ENCODE measurements at places on chromosomes 5 and 9. TPM values are rescaled to one million over a fixed set of nuclear protein-coding genes. Genes with fewer than 3 reads are reported as not detected.

GRCh38 chr9:93580654-93581380 lies 4.4 kb downstream of the PHF2 start:
- peaks cover 58% of the 10 kb centered on the region for H3K4me1 ChIP-seq
- H3K27me3 ChIP-seq = no peaks in the 10 kb centered on the region
- no peak overlapping the region for H3K4me3 ChIP-seq
- H3K27ac ChIP-seq = no peak overlapping the region
- peak; percentile 56 for DNase-seq
- H3K36me3 ChIP-seq = no peaks in the 10 kb centered on the region

- H3K4me3 ChIP-seq = no peak overlapping the region
- H3K4me1 ChIP-seq = peaks cover 4% of the 10 kb centered on the region
- no peak overlapping the region for H3K27ac ChIP-seq
- no peaks in the 10 kb centered on the region for H3K27me3 ChIP-seq
These were observed 139.6 kb downstream of the MTX3 start for GRCh38 chr5:79851391-79851863.

- H3K4me3 ChIP-seq = no peak overlapping the region
- H3K4me1 ChIP-seq = no peaks in the 10 kb centered on the region
- no peak overlapping the region for H3K27ac ChIP-seq
- no peak for DNase-seq
- no peaks in the 10 kb centered on the region for H3K36me3 ChIP-seq
- no peaks in the 10 kb centered on the region for H3K27me3 ChIP-seq
These were observed 265.2 kb downstream of the MAT2B start for GRCh38 chr5:163770625-163771024.

DNA sequence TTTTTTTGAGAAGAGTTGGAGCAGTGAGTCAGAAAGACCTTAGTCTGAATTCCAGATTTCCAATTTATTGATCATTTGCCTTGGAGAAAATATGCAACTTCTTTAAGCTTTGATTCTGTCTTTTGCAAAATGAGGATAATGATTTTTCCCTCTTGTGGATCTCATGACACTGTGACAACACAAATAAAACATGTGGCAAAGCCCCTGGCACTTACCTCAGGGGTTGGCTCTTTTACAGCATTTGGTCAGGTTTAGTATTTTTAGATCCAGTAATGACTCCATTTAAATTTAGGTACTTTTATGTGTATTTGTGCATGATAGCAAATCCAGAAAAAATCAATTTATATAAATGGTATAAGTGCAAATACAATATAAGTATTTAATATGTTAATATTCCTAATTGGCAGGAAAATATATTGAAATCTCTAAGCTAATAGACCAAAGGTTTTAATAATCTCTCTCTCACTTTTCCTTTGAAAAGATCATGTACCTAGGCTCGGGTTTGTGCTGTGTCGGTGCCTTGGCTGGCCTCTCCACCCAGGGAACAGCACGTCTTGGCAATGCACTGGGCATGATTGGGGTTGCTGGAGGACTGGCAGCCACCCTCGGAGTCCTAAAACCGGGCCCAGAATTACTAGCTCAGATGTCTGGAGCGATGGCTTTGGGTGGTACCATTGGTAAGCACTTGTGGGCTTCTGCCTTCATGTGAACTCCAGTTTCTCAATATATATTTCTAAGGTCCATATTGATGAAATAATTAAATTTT lies 49.7 kb downstream of the NNT start:
- H3K4me1 ChIP-seq = peaks cover 12% of the 10 kb centered on the region
- H3K36me3 ChIP-seq = no peaks in the 10 kb centered on the region
- H3K27me3 ChIP-seq = no peaks in the 10 kb centered on the region
- DNase-seq = no peak
- H3K4me3 ChIP-seq = no peak overlapping the region

DNA sequence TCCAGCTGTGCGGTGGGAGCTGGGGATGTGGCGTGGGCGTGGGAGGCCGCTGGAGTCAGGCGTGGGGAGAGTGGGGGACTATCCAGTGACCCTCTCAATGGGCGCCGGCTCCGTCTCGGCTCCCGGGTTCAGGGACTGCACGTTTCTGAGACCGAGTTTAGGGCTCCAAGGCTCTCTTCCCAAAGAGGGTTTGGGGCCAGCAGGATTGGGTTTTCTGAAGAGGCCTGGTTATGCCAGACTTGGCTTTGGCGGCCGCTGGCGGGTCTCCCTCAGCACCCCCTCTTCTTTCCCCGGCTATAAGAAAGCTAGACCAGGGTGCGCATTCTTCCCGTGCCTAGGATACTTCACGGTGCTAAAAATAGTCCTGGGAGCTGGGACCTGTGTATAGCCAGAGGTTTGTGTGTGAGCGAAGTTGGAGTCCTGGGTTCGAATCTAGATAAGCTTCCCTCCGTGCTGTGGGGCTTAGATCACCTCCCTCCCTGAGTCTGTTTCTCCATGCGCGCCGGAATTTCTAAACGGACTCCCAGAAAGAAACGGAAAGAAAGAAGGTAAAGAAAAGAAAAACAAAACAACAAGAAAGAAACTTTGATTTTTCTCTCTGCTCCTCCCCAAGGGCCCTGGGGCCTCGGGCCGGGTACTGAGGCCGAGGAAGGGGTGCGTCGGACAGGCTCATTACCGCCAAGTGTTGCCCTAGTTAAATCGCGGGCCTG lies 5.0 kb downstream of the HAND1 start:
- peaks cover 36% of the 10 kb centered on the region for H3K4me1 ChIP-seq
- DNase-seq = no peak
- no peaks in the 10 kb centered on the region for H3K36me3 ChIP-seq
- peaks cover 26% of the 10 kb centered on the region for H3K27me3 ChIP-seq
- H3K27ac ChIP-seq = no peak overlapping the region

GRCh38 chr5:37412515-37412914 lies 33.4 kb downstream of the WDR70 start:
- DNase-seq = no peak
- no peak overlapping the region for H3K27ac ChIP-seq
- no peaks in the 10 kb centered on the region for H3K36me3 ChIP-seq
- no peaks in the 10 kb centered on the region for H3K27me3 ChIP-seq

DNA sequence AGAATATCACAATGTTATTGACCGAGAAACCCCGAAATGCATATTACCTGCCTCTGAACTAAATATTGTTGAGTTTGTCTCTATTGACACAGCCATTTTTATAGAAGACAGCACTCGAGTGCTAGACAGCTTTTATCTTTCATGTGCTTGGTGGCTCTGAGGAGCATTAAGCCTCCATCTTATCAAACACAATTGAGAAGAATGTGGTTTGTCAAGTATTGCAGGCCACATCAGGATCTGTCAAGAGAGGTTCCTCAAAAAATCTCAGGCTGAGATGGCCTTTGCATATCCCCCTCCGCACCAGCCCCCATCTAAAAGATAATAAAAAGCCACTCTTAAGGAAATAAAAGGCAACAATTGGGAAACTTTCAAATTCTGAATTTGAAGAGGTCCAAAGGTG lies 284.8 kb downstream of the DENND1A start:
- H3K27ac ChIP-seq = no peak overlapping the region
- H3K27me3 ChIP-seq = no peaks in the 10 kb centered on the region
- H3K4me1 ChIP-seq = no peaks in the 10 kb centered on the region
- no peaks in the 10 kb centered on the region for H3K36me3 ChIP-seq

- peaks cover 36% of the 10 kb centered on the region for H3K36me3 ChIP-seq
- H3K4me3 ChIP-seq = no peak overlapping the region
- peak; percentile 80 for DNase-seq
- H3K4me1 ChIP-seq = no peaks in the 10 kb centered on the region
These were observed 132.4 kb downstream of the DAB2IP start for GRCh38 chr9:121783521-121784507.

GRCh38 chr9:98971915-98972223 lies 28.2 kb downstream of the COL15A1 start:
- peaks cover 40% of the 10 kb centered on the region for H3K4me1 ChIP-seq
- DNase-seq = no peak
- H3K27me3 ChIP-seq = no peaks in the 10 kb centered on the region

DNA sequence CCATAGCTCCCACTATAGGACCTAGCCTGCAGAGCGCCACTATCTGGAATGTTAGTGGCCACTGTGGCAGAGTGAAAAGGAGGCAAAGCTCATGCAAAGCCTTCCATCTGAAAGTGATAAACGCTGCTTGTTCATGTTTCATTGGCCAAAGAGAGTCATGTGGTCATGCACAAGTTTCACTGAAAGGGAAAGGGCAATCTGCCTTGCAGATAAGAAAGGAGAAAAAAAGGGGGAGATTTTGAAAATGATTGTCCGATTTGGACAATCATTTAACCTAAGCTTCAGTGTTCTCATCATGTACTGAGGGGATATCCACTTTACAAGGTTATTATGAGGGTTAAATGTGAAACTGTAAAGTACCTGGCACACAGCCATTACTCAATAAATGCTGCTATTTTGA lies 9.0 kb upstream of the MOB3B start:
- no peaks in the 10 kb centered on the region for H3K27me3 ChIP-seq
- H3K4me1 ChIP-seq = peaks cover 48% of the 10 kb centered on the region
- no peak overlapping the region for H3K4me3 ChIP-seq
- H3K36me3 ChIP-seq = no peaks in the 10 kb centered on the region

DNA sequence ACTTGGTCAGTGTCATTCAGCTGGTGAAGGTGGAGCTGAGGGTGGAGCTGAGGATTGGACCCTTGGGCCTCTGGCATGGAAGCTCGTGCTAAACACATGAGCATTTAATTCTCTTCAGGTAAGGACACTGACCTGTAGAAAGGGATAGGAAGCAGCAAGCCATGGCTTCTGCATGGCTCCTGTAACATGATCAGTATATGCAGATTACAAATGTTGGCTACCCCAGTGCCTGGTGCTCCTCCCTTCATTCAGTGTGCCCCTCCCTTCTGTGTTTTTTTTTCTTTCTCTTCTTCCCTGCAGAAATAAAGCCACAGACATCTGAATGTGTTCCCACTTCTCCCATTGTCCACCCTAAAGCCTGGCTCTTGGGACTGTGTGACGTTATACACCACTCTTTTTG lies 52.9 kb downstream of the ARHGAP26 start:
- peaks cover 54% of the 10 kb centered on the region for H3K4me1 ChIP-seq
- no peaks in the 10 kb centered on the region for H3K27me3 ChIP-seq
- H3K27ac ChIP-seq = no peak overlapping the region
- H3K4me3 ChIP-seq = no peak overlapping the region

DNA sequence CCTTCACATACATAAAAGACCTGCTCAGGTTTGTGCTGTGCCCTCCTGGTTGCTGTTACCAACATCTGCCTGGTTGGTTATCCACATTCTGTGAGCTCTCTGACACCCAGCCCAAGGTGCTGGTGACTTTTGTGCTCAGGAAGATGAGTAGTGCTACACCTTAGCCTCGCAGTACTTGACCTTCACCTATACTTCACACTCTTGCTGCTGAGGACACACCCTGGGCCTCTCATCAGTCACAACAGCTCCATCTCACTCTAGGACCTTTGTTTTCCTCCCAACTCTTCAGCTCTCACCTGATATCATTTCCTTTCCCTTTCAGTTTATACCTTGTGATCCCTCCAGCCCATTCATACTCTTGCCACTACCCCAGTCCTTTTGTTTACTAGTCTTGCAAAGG lies 10.7 kb upstream of the SLC22A5 start:
- no peak overlapping the region for H3K27ac ChIP-seq
- no peaks in the 10 kb centered on the region for H3K27me3 ChIP-seq
- H3K4me3 ChIP-seq = no peak overlapping the region
- no peaks in the 10 kb centered on the region for H3K36me3 ChIP-seq
- H3K4me1 ChIP-seq = peaks cover 8% of the 10 kb centered on the region
- DNase-seq = no peak

DNA sequence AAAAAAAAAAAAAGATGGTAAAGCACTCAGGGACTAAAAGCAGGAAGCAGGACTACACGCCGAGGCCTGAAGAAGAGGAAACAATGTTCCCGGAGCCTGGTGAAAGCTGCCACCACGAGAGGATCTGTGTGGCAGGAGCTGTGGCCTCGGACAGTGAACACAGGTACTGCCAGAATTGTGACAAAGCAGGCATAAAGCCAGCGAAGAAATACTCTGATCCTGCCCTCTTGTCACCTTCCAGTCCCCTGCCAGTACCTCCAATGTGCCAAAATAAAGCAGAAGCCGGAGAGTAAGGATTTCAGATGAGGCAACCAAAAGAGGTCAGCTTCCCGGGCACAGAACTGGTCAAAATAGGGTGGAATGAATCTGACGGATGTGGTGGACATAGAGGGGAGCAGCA lies 211.5 kb upstream of the TARS1 start:
- H3K36me3 ChIP-seq = no peaks in the 10 kb centered on the region
- H3K4me1 ChIP-seq = no peaks in the 10 kb centered on the region
- DNase-seq = no peak
- H3K27ac ChIP-seq = no peak overlapping the region

DNA sequence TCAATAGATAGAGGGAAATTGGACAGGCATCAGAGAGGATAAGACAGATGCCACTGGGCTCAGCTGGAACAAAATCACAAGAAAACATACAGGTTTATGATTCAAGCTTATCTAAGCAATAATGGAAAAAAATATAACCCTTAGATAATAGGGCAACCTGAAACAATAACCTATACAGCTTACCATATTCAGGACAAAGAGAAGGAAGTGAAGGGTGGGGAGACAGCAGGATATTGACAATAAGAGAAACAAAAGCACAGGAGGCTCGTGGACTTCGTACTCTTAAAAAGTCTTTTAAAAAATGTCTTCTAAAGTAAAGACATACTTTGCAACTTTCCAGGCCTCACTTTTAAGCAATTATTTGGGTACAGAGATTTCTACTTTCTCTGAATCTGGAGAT lies 225.3 kb downstream of the NTRK2 start:
- H3K36me3 ChIP-seq = no peaks in the 10 kb centered on the region
- H3K4me3 ChIP-seq = no peak overlapping the region
- no peaks in the 10 kb centered on the region for H3K4me1 ChIP-seq
- H3K27me3 ChIP-seq = no peaks in the 10 kb centered on the region
- H3K27ac ChIP-seq = no peak overlapping the region

DNA sequence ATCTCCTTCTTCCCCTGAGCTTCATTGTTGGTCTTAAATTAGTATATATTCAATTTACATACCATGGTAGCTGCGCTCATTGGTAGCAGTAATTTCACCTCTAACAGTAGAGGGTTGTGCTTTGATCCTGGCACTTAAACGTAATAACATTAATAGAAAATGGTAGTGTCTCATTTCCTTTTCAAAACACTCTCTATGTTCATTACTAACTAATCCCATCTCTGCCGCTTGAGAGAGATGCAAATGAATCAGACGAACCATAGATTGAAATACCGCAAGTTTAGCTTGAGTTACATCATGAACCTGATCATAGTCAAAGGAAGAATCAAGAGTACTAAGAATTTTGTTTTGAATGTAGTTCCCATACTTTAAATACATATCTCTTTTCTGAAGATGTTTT lies 2.2 kb downstream of the THBS4 start:
- no peaks in the 10 kb centered on the region for H3K27me3 ChIP-seq
- no peak overlapping the region for H3K27ac ChIP-seq
- no peak overlapping the region for H3K4me3 ChIP-seq

CARD6 gene
- 12.3 TPM for total RNA-seq

SUSD3 gene
- 25.0 TPM for total RNA-seq

DNLZ gene
- total RNA-seq = 25.0 TPM

CD14 gene
- 48.4 TPM for total RNA-seq

C7 gene
- total RNA-seq = 385 TPM

CCDC152 gene
- not detected for total RNA-seq

IL3 gene
- not detected for total RNA-seq

CFAP157 gene
- total RNA-seq = not detected

GALNT10 gene
- total RNA-seq = 11.5 TPM

LPAR1 gene
- total RNA-seq = 83.0 TPM

CCDC171 gene
- 2.9 TPM for total RNA-seq

ELAVL2 gene
- 2.2 TPM for total RNA-seq

Measured in vagina (tissue), 2 donors.